Omental fat pad (tissue), 4 donors: ENCODE measurements at places on chromosomes 3 and 15.

DNA sequence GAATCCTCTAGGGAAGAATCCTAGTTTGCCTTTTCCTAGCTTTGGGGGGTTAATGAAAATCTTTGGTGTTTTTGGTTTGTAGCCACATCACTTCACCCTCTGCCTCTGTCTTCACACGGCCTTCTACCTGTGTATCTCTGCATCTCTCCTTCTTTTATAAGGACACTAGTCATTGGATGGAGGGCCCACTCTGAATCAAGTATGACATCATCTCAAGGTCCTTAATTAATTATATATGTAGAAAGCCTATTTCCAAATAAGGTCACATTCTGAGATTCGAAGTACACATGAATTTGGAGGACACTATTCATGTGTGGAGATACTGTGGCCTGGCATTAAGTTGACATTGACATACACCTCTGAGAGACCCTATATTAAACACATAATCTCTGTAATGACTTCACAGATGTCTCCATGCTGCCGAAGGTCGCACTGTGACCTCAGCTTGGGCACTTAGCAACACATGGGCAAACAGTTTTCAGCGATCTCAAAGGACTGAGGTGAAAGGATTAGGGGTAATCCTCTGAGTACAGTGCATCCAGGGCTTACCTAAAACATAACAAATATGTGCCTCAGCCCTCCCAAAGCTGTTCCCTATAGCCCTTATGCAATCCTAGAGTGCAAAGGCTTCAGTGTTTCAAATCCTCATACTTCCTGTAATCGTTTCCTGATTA, 446.0 kb downstream of the FGF12 start:
- no peak for DNase-seq

DNA sequence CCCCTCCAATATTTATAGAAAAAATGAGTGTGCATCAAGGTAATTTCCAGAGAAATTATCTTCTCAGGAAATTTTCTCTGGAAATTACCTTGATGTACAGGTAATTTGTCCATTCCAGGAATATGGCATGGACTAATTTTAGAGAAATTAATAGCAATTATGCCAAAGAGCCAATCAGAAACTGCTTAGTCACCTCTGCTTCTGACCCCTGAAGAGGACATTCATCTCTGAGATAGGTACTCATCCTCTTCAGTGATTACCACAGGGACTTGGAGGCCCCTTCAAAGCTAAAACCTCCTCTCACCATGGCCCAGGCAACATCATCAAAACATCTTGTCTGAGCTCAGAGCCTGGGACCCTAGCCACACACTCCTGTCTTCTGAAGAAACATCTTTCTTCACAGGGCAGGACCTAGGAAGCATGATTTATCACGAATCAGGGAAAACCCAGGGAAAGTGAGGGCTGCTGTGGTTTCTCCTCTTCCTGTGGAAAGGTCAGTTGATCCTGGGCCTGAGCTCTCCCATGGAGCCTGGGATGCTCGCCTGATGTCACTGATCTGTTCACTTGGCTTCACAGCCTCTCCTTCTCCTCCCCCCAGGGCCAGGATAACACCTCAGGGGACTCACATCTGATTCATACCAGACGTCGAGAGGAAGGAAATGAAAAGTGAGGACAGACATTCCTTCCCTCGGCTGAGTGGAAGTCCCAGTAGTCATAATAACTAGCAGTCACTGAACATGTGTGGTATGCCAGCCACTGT, 210.5 kb downstream of the DTWD1 start:
- DNase-seq: no peak

DNA sequence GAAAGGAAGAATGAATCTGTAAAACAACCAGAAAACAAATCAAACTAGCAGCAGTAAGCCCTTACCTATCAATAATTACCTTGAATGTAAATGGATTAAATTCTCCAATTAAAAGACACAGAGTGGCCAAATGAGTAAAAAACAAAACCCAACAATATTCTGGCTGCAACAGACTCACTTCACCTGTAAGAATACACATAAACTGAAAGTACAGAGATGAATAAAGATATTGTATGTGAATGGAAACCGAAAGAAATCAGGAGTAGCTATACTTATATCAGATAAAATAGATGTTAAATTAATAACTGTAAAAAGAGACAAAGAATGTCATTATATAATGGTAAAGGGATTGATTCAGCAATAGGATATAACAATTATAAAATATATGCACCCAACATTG, 514.5 kb upstream of the DPPA4 start:
- no peak for DNase-seq

DNA sequence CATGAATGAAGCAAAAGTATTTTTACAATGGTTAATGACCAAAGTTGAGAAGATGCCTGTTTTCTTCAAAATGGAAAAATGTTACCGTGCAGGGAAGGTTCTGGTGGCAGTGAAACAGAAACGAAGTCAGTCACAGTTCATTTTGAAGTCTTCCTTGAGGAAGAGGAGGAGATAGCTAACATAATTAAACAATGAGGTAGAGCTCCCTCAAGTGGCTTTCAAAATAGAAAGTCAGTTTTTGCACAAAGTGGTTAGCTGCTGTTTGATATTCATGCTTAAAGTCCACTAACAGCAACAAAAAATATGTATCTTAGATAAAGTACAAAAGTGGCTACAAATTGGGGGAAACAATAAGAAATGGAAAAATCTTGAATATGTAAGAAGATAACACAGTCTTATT, 87.3 kb downstream of the TFG start:
- DNase-seq: no peak
